Stimulated activated CD8-positive, alpha-beta memory T cell treated with anti-CD3 and anti-CD28 coated beads, Interleukin-15, amount 100 ng/mL, for 4 hours (primary cell): ENCODE measurements at places on chromosomes 1 and 21.

DNA sequence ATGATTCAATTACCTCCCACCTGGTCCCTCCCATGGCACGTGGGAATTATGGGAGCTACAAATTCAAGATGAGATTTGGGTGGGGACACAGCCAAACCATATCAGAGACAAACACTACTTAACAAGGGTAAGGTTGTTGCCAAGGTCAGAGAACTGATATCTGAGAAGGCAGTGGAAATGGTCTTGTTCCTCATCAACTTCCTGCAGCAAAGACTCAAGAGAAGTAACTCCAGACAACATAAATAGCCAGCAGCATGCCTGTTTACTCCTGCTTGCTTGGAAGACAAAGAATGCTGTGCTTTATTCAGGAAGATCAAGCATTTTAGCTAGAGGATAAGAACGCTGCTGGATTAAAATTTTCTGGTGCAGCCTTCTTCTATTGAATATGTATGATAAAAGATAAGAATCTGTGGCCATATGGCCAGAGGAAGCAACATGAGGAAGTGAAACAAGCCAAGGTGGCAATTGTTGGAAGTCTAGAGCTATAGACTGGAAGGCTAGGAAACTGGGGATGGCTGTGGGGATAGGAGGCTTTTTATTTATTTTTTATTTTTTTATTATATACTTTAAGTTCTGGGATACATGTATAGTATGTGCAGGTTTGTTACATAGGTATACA, 36.4 kb downstream of the DDAH1 start:
- no peak for DNase-seq

- DNase-seq, result no peak
Measured at GRCh38 chr1:160597051-160597450, 17.8 kb upstream of the CD84 start.

DNA sequence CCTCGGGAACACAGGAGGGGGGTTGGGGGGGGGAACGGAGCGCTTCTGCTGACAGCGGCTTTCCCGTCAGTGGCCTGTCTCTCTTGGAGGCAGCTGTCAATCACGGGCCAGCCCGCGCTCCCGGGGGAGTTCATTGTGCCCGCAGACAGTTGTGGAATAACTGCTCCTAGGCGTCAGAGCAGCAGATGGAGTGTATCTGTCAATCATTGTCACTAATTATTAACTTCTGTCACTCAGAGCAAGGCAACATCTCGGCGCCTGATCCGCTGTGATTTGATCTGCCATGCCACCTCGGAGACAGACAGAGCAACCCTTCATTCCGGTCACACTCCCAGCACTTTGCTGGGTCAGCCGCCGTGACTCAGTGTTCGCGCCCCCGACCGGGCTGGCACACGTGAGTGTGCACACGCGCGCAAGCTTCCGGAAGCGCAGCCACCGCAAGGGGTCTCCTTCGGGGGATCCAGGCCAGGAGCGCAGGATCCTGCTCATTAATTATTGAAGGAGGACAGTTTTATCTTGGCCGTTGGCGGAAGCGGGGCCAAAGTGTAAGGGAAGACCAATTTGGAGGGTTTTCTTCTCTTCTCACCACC, 75.8 kb downstream of the RRAGC start:
- DNase-seq, result no peak

- no peak for DNase-seq
Measured at GRCh38 chr1:226681652-226682493, 57.2 kb downstream of the ITPKB start.

DNA sequence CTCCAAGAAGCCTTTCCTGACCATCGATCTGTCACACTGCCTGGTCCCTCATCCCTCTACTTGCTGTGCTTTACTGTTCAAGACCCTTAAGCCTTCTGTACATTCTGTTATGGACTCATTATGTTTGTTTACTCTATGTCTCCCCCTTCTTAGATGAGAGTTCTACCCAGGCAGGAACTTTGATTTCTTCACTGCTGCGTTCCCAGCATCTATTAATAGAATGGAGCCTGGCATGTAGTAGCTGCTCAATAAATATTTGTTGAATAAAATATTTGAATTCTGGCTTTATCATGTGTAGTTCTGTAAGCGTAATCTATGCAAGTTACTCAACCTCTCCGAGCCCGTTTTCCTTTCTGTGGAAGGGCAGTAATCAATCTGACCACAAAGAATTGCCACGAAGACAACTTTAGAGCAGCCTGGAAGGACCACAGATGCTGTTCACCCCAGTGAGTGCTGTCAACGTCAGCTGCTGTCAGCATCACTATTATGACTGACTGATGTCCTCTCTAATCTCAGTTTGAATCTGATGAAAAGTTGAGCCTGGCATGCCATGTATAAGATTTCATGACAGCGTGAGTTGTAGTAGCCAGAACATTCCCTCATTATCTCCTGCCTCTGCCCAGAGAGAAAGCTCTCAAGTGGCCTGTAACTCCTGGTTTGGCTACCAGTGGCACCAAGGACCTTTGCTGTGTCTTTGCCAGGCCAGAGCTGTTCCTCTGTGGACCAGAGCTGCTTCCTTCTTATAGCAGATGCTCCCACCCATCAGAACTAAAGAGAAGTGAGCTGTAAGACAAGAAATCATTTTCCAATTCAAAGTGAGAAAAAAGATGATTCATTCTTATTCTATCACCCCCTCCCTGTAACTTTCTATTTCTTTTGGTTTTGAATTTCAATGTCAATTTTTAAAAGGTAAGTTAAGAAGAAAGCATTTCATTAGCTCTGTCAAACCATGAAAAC, 94.5 kb downstream of the PRDM2 start:
- DNase-seq, result no peak

GRCh38 chr1:218339267-218339831, 5.8 kb upstream of the TGFB2 start:
- DNase-seq, result no peak

DNA sequence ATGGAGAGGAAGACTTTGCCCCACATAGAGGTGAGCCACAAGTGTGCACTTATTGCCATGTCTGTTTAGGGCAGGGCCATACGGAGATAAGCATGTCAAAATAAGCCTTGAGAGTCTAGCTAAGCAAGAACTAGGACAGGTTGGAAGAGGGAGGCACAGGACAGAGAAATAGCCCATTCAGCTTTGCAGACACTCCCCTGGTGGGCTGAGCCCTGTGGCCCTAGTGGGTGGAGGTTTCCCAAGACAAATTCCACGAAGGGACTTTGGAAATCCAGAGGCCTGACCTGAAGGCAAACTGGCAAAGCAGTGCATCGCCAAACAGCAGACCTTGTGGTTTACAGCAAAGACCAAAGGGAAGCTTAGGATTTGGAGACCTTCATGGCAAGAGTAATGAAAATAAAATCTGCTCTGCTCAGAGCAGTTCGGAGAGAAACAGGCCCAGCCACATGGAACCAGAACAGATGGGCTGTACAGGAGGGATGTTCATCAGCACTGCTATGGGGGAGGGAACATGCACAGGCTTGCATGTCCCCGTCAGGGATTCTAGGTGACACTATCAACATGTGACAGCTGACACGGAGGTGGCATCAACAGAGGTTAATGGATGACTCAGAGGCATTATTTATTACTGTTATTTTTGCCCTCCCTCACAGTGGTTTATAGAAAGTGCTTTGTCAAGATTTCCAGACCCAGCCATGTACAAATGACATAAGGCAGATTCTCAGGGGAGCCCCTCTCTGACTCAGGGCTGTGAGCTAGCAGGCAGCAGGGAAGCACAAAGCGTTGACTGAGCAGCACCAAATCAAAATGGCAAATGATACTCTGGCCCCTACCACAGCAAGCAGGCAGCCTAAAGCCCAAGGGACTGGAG, 90.1 kb upstream of the IRF2BP2 start:
- no peak for DNase-seq

GRCh38 chr1:88891318-88891950, at the start of gene GTF2B:
Gene GTF2B (minus strand): TSS chr1:88891567. CDS start chr1:88891499, 68 bp downstream.
- DNase-seq, result peak; percentile 80

DNA sequence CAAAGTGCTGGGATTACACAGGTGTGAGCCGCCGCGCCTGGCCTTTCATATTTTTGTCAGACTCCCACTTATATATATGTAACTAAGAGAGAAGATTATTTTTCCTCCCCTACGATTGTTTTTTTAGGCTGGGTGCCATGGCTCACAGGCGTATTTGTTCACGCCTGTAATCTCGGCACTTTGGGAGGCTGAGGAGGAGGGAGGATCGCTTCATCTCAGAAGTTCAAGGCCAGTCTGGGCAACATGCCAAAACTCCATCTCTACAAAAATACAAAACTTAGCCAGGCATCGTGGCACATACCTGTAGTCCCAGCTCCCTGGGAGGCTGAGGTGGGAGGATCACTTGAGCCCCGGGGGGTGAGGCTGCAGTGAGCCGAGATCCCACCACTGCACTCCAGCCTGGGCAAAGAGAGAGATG, 23.9 kb upstream of the ITLN2 start:
- no peak for DNase-seq

DNA sequence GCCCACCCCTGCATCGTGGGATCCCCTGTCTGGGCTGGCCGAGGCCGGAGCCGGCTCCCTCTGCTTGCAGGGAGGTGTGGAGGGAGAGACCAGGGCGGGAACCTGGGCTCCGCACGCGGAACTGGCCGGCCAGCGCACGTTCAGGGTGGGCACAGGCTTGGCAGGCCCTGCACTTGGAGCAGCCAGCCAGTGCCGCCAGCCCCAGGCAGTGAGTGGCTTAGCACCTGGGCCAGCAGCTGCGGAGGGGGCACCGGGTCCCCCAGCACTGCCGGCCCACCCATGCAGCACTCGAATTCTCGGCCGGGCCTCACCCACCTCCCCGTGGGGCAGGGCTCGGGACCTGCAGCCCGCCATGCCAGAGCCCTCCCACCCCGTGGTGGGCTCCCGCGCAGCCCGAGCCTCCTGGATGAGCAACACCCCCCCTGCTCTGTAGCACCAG, 422.6 kb downstream of the AMY1C start:
- no peak for DNase-seq

DNA sequence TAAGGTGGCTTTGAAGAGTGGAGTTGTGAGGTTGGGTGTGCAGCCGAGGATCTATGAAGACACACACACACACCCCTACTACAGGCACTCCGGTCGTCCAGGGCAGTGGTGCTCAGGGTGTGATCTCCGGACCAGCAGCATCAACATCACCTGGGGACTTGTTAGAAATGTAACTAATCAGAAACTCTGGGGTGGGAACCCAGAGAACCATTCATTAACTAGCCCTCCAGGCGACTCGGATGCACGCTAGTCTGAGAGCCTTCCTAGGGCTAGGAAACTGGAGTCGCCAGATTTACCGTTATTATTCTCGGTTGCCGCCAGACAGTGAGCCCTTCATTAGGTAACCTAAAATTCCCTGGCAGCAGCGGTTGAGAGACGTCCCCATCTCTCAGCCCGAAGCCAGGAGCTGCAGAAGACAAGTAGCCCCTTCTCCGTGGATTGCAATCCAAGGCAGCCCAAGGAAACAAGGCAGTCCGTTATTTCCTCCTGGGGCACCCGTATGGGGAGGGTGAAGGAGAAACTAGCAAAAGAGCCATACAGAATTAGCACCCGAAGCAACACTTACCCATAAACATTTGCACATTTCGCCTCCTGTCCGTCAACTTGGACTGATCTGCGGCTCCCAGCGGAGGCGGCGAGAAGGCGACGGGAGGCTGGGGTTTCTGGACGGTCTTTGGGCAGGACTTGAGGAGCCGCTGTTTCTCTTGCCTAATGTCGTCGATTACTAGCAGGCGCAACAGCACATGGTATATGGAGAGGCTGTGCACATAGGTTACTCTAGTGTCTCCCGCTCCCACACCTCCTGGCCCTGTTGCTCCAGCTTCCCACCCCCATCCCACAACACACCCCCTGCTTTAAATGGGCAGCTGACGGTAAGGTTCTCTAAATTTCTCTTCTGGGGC, 2.9 kb upstream of the CCN1 start:
- no peak for DNase-seq

GRCh38 chr1:197399755-197400521, 131.9 kb downstream of the CRB1 start:
- no peak for DNase-seq

GRCh38 chr1:94862718-94863117, 42.6 kb downstream of the SLC44A3 start:
- no peak for DNase-seq
